Activated T-cell treated with anti-CD3 and anti-CD28 coated beads, Interleukin-2, amount 50 U/mL, for 48 hours (primary cell): ENCODE measurements at places on chromosomes 3 and 15.
A peak's percentile ranks its signal among the peaks of the same experiment; 100 is the strongest.

DNA sequence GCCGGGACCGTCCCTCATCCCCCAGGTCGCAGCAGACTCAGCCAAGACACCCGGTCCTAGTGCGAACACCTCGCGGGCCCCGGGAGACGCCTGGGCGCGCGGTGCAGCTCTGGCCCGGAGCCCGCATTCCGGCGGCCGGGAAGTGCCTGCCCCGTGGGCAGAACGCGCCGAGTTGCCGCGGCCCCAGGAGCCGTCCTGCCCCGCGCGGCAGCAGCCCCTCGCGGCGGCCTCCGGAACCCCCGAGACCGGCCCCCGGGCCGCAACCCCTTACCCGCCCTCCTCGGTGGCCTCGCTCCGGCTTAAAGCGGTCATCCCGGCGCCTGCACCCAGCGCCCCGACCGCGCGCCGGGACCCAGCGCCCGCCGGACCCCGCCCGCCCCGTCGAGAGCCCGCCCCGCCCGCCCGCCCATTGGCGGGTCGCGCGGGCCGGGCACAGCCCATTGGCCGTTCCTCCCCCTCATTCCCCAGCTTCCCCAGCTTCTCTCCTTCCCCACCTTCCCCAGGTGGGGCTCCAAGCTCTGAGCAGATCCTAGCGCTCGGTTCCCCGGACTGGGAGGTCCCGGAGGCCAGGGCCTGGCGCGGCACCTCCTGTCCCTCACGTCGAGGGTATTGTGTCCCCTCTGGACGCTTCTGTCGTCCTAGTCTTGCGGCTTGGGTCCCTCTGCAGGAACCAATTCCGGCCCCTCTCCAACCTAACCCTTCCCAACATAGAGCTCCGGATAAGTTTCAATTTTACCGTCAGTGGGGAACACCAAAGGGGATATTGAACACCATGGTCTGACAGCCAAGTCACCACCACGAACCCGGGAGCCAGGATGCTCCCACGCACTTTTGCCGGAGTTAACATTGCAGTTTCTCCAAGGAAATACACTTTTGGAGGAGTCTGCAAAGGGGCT lies at the start of gene GRAMD2A:
Gene GRAMD2A, minus strand, starts transcription at position 328 of the 896 bp plus-strand sequence.
- DNase-seq, result peak; percentile 67

GRCh38 chr15:70097321-70098152 lies at the start of gene TLE3:
Gene TLE3, minus strand, starts transcription at chr15:70097917. Its CDS starts 1,119 bp downstream, at chr15:70096798.
- DNase-seq, result peak; percentile 98

DNA sequence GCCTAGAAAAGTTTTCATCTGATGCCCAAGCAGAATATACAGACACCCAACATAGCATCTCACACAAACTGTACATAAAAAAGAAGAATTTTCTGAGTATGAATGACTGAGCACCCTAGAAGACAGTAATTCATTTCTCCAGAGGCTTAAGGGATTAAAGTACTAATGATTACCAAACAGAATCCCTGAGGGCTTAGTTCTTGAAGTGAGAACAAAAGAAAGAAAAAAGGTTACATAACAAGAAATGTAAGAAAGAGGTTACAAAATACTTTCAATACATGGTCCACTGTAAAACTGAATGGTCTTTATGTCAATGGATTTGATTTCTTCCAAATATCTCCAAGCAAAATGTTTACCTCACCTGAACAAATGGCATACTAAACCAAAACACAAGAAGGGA lies 9.1 kb upstream of the NEK10 start:
- DNase-seq, result no peak

DNA sequence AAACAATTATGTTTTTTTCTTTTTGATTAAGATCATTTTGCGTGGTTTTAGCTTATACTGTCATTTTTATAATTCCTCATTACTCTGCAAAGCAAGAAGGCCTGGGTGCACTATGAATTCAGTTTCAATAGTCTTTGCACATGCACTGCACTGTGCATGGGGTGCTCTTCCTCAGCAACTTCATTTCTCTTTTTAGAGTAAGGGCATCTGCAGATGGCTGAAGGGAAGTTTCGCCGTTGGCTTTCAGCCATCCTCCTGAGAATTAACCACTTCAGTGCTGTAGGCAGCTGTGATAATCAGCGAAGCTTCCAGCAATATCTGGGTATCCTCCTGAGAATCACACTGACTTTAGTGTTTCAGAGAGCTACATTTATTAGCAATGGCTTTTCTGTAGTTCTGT lies 284.8 kb downstream of the GBE1 start:
- no peak for DNase-seq

GRCh38 chr3:131169331-131169730 lies 142.7 kb downstream of the NEK11 start:
- DNase-seq, result no peak

GRCh38 chr3:8166014-8166413 lies 335.6 kb upstream of the LMCD1 start:
- no peak for DNase-seq

GRCh38 chr3:133367403-133367802 lies 32.5 kb upstream of the BFSP2 start:
- no peak for DNase-seq

GRCh38 chr3:134624537-134625287 lies 26.1 kb downstream of the KY start:
- no peak for DNase-seq

DNA sequence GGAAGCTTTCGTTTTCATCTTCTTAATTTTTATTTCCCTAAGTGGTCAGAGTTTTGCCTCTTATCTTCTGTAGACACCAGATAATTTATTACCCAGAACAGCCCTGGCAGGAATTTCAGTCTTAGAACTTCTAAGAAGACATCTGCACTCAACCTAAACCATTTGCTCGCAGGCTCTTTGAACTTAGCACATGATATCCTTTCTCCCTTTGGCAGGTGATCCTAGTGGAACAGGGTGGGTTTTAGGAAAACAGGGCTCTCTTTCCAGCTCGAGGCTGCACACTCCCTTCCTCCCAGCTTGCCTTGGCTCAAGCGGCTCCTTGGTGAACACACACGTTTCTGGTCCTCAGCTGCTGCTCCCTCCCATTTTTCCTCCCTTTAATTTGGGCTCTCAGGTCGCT lies 116.5 kb downstream of the THSD4 start:
- no peak for DNase-seq

- DNase-seq, result no peak
These were observed 21.1 kb upstream of the MAP3K13 start for GRCh38 chr3:185341616-185342458.
